Caudate nucleus (tissue), 63 donors: ENCODE measurements at places on chromosomes 2 and 18.

- DNase-seq = no peak
These were observed 65.4 kb downstream of the EIF2AK3 start for GRCh38 chr2:88561646-88562388.

- no peak for DNase-seq
These were observed 65.7 kb downstream of the CELF4 start for GRCh38 chr18:37499913-37500312.

DNA sequence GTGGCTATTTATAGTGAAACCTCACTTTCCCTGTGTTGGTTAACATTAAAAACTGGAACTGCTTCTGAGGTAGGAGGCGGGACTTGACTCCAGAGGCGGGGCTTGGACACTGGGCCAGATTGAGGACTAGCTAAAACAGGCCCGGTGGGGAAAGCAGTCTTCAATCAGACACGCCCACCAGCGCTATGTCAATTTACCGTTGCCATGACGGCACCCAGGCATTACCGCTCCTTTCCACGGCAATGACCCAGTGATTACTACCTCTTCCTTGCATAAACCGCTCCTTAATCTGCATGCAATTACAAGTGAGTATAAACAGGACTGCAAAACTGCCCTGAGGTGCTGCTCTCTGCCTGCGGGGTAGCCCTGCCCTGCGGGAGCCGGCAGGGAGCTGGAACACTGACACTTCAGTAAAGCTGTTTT, 35.3 kb downstream of the LRRFIP1 start:
- DNase-seq = peak; percentile 3

- DNase-seq = no peak
These were observed 219.3 kb upstream of the OSR1 start for GRCh38 chr2:19577723-19578122.

- no peak for DNase-seq
These were observed 186.4 kb upstream of the ZNF521 start for GRCh38 chr18:25538175-25538922.

DNA sequence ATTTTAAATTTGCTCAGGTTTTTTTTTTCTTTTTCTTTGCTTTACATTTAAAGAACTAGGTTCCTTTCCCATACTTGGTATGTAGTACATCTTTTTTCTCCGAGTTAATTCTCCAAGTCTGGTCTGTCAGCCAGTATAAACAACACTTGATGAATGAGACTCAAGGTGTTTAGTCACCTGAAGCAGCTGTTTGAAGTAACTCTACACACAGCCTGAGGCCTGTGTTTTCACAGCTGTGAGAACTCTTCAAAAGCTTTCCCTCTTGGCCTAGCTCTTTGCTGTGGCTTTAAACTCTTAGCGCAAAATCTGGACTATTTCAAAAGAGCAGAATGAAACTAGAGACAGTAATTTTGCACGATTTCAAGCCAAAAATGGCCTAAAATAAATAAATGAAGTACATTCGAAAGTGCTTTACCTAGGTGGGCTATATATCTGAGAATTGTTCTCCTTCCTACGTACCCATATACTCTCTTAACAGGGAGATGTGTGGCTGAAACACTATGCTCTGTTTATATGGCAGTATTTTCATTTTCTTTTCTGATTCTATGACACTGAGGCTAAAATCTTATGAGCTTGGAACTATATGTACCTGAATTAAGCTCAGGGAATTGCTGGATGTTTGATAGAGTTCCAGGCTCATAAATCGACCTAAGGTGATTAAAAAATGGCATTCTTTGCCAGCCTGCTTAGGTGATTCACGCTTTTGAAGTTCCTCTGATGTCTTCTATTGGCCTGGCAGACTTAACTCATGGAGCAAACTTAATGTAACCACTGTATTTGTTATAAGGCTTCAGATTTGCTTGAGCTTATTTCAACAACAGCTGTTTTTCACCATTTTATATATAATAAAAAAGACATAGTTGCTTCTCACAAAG, 1044.1 kb upstream of the ZEB2 start:
- no peak for DNase-seq

DNA sequence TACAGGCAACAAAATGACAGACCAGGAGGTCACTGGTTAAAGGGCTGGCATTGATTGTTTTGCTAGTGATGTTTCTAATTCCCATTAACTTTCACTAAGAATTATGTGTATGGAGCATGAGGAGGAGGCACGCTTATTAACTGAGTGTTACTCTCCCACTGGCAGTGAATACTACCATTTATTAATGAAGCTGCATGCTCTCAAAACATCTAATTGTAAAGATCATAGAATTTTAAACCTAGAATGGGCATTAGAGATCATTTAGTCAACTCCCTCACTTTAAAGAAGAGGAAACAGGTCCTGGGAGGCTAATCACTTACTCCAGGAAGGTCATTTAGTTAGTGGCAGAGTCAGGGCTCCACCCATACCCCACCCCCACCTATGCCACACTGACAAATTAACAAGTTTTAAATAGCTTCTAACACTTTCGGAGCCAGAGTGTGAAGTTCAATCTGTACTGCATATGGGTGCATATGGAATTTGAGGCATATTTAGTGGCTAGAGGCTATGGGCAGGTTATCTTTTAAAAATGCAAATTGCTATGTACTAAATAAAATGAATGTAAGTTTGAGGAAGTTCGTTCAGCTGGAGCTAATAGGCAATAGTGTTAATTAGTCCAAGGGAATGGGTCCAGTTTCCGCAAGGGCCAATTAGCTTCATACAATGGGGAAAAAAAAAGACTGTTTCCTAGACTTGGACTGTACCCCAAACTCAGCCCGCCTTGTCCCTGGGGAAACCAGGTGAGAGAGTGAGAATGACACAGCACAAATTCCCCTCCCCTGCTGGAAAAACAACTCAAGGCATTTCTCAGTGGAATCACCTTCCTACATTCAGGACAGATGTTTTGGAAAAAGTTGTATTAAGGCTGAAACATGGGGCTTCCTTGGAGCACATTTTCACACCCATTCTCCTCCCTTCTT, 178.8 kb downstream of the ICOS start:
- DNase-seq = no peak

DNA sequence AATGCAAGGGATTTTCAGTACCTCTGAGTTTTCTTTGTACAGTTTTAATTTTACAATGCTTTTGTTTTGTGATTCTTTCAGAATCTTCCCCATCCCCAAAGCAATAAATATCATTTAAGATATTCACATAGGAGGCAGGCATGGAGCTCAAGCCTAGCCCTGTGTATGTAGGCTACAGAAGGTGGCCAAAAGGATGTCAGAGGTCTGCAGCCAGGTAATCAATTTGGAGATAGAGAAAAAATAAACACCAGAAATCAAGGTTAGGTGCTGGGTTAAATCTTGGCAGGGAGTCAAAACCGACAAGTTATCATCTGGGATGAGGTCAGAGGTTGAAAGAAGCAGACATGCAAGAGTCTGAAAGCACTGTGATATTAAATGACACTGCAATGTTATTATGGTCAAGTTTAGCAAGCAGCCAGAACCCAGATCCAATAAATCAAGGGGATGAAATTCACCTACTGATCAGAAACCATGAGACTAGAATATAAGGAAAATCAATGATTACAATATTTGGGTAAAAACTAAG, 45.1 kb upstream of the LRP1B start:
- DNase-seq = no peak

DNA sequence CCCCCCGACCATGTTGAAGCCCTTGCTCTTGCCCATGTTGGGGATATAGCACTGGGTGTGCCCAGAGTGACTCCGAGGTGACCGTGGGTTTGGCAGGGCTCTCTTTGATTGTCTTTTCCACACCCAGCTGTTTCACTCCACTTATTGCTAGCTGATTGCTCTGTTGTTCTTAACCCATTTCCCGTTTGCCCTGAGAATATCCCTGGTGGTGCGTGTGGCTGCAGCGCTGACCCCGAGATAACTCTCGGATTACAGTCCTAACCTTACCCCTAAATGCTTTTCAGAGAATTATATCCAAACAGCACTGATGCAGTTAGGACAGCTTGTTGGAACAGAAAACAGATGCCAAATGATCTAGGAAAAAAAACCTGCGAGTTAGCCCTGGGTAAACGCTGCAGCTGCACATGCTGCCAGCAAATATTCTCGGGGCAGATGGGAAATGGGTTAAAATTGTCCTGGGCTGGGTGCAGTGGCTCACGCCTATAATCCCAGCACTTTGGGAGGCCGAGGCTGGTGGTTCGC, 34.3 kb upstream of the SNORC start:
- DNase-seq = no peak

DNA sequence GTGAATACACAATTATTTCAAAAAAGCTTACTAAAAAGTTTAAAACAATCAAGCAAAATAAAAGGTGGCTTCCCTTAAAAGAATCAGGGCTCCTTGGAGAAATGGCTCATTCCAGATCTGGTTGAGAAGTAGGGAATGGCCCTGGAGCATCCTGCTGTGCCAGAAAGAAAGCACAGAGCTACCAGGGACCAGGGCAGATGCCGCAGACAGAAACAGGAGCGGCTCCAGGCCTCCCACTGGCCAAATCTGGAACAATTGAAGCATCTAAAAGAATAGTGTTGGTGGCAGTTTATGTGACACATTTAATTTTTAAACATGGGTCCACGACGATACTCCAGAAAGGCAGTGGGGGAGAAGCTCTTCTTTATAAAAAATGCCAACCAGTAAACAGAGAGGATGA, 75.5 kb downstream of the GBX2 start:
- no peak for DNase-seq

DNA sequence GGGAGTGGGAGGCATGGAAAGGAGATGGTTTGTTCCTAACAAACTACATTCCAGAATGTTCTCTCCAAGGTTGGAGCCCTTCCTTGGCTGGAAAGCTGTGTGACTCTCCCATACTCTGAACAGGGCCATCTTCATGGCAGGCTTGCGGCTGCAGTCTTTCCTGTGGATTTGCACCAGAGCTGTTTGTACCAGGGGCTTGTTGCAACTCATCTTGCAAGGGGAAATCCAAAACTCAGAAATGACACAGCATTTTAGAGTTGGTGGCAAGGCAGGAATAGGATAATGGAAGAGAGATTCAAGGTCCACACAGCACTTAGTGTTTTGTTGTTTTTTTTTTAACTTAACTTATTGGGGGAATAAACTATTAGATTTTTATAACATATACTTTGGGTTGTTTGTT, 73.7 kb upstream of the ZNF516 start:
- DNase-seq = no peak

- no peak for DNase-seq
These were observed 693.9 kb upstream of the ID2 start for GRCh38 chr2:7987992-7988391.

GRCh38 chr18:27226556-27227075, 41.5 kb upstream of the CHST9 start:
- no peak for DNase-seq

GRCh38 chr2:24313744-24314632, 46.3 kb downstream of the ITSN2 start:
- DNase-seq = no peak

- no peak for DNase-seq
These were observed 132.9 kb downstream of the NR4A2 start for GRCh38 chr2:156199588-156199987.

DNA sequence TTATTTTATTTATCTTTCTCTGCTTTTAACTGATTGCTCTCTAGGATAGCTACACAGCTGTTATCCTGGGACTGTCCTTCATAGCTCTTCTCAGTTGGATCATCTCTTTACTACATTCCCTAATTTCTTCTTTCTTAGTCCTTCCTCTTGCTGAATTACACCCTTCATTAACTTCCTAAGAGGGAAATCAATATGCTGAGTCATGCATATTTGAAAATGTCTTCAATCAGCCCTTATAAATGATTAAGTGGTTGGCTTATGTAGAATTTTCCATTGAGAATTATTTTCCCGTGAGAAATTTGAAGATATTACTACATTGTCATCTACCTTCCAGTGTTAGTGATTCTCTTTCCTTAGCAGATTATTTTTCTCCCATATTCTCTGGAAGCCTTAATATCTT, 214.2 kb downstream of the SOCS6 start:
- no peak for DNase-seq
